ENCODE measurements at places on chromosomes 6 and 20. TPM values are rescaled to one million over a fixed set of nuclear protein-coding genes. Genes with fewer than 3 reads are reported as not detected.
A peak's percentile ranks its signal among the peaks of the same experiment; 100 is the strongest.

DNA sequence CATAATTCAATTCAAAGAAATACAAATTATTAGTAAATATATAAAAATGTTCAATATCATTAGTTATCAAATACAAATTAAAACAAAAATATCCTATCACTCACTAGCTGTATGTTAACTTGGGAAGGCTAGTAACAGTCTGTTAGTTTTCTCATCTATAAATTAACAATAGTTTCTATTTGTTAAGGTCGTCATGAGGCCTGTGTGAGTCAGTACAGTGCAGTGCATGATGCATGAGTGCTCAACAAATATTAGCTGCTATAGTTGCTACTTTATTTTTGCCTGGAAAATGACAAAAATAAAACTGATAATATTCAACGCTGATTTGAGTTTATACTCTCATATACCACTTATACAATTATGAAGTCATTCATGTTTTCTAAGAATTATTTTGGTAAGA is 401.6 kb upstream of the RUNX2 start:
- no peak for DNase-seq

DNA sequence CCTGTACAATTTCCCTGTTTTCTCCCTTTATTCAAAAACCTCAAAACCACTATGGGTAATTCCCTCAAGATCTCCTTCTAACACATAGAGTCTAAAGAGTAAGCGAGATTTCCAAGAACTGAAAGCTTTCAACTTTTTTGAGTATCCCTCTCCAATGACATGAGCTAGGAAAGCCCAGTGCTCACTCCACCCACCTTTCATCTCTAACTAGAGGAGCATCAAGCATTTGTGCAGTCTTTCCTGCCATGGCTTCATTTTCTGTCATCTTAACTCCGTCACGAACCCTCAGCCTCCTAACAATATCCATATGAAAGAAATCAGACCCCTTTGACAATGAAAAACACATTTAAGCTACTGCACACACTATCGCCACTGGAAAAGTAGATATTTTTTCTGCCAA is 91.9 kb upstream of the SUPT3H start:
- DNase-seq, result no peak

GRCh38 chr6:37862430-37862829 is 42.9 kb downstream of the ZFAND3 start:
- DNase-seq, result no peak

DNA sequence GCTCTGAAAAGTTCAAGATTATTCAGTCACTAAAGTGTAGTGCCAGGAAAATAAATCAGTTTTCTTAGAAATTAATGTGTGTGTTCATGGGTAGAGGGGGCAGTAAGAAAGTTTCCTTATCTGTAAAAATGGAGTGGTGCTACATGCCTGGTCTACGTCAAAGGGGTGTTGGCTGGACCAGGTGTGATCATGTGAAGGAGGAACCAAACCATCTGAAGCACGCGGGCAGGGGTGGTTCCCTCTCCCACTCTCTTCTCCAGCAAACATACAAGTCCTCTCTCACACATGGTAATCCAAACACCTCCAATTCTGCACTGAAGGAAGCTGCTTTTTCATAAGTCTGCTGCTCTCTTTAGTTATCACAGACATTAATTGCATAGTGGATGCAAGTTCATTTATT is 63.1 kb downstream of the CLIC5 start:
- DNase-seq, result no peak

DNA sequence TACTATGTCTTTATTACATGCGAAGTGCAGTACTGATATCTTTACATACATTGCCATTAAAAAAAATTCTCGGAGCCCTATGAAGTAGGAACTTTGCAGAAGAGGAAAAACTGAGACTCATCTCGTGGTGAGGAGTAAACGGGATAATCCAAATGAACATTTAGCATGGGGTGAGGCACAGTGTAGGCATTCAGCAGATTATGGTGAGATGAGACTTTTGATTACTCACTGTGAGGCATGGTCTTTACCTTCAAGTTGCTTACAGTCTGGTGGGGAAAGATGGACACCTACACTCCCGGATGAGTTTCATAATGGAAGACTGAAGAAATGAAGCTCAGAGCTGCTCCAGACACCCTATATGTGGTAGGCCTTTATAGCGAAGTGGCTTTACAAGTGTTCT is 1.4 kb downstream of the RPRD1B start:
- DNase-seq, result no peak

GRCh38 chr6:122248844-122249243 is 150.6 kb upstream of the HSF2 start:
- no peak for DNase-seq

DNA sequence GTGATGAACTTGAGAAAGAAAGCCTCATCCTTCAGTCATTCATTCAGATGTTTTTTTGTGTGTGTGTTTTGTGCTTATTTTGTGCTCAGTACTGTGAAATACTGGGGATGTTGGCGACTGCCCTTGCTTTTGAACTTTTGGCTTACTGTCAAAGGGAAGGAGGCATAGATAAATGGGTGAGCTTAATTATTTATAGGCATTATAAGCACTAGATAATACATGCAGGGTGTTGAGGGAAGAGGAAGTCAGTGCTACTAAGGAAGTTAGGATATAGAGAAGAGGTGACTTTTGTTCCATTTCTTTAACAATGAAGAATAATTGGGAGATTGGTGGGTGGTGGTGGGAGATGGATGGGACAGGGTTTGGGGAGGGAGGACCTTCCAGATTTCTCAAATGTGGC is 23.6 kb downstream of the XRN2 start:
- no peak for DNase-seq

DNA sequence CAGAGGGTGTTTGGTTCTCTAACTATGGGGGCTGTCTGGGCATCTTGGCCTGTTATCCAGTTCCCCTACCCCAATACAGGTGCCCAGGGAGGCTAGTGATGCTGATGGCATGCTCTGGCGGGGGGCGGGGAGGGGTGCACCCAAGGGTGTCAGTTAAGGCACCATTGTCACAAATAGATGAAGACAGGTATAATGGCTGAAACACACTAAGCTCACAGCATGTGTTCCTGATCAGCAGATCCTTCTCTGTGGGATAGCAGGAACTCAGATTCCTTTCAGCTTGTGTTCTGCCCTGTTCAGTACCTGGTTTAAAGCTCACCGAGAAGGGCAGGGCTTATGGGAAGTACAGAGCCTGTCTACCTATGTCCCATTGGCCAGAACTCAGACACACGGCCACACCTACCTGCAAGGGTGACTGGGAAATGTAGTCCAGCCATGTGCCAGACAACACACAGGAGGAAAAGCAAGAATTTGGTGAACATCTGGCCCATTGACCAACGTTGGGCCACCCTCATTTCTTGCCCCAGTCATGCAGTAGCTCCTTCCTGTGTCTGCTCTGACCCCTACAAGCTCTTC is 3.4 kb upstream of the RSPO4 start:
- DNase-seq, result no peak

DNA sequence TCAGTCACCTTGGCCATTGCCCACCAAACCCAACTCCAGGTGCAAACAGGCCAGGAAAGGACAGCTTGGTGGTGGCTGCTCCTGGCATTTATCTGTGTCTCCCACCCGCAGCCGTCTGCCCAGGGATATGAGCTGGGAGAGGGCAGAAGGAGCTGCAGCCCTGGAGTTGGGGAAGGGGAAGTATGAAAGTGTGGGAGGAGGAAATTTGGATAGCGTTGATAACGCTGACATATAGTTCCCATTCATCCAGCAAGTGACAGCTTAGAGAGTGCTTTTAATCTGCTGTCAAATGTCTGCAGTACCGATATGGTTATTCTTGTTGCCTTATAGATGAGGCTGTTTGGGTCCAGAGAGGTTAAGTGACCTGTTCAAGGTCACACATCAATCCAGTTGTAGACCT is 741 bp downstream of the KCNK16 start:
- DNase-seq, result no peak

Gene RAET1L
- 0.28 TPM for total RNA-seq

GRCh38 chr6:13304101-13304500 is 24.2 kb downstream of the TBC1D7 start:
- no peak for DNase-seq

GRCh38 chr6:42565823-42566613 is 2.2 kb downstream of the UBR2 start:
- DNase-seq, result no peak

GRCh38 chr6:91181416-91181815 is 594.5 kb upstream of the MAP3K7 start:
- no peak for DNase-seq

Gene DSP
- total RNA-seq, result 40.7 TPM

Gene MYB
- total RNA-seq, result 84.7 TPM

GRCh38 chr6:166045173-166045859 is 122.3 kb downstream of the TBXT start:
- no peak for DNase-seq

DNA sequence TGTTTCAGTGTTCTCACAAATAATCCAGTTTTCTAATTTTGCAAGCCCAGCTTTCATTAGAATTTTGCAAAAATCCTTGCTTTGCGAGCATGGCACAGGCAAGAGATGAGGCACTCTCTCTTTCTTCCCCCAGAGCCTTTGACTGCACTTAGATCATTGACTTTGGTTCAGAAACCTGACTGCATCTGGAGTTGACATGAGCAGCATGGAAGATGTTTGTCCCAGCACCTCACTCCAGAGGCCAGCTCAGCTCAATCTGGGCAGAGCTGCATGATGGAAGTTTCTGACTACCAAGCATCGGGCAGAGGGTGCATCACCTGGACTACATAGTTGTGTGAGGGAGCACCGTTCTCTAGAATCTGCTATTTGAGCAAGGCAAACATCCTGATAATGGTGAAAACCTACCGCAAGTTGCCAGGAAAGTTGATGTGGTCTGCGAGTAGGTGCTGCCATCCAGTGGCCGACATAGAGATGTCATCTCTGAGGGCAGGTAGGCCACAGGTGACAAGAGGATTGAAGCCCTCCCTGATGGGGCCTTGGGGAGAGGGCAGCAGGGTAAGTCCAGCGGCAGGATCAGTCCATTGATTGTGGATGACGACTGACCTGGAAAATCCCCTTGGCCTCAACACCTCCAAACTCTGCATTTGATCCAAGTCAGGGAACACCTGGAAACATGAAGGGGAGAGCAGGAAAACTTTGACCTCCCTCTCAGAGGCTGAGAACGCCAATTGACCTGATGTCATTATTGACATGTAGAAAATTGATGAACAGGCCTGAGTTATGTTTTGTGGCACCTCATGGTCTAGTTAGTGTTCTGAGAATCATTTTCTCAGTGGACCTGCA is 3.8 kb upstream of the LPA start:
- no peak for DNase-seq

DNA sequence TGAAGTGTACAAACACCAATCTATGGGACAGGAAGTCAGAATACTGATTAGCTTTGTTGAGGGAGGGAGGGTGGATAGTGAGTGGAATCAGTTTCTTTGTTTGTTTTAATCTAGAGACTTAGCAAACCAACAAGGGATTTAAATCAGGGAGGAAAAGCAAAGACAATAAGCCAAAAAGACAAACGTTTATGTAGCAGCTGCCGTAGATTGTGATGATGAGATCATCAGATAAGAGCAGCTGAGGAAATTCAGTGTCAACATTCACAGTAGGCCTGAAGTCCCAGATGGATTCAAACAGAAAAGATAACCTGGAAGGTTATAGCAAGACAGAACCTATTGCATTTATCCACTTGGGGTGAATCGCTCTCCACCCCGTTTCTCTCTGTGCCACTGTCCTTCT is 104.9 kb upstream of the SYNDIG1 start:
- no peak for DNase-seq

DNA sequence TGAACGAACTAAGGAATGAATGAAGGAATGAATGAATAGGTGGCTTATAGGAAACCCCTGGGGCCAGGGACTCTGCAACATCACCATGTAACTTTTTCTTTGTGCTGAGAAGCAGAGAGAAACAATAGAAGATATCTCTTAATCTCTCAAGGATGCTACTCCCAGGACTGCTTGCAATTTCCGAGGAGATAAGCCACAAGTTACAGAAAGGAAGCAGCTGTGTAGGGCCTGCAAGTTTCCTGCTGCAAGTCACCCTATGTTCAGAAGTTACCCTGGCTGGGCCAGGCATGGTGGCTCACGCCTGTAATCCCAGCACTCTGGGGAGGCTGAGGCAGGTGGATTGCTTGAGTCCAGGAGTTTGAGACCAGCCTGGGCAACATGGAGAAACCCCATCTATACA is 7.3 kb upstream of the MAVS start:
- peak; percentile 51 for DNase-seq

Gene SYNGAP1
- total RNA-seq, result 3.0 TPM

- DNase-seq, result no peak
These were observed 39.8 kb downstream of the TGM6 start for GRCh38 chr20:2420510-2420909.

- DNase-seq, result no peak
These were observed 53.2 kb downstream of the MAP3K5 start for GRCh38 chr6:136739071-136739470.
